ENCODE measurements at places on chromosomes 2 and 18.

DNA sequence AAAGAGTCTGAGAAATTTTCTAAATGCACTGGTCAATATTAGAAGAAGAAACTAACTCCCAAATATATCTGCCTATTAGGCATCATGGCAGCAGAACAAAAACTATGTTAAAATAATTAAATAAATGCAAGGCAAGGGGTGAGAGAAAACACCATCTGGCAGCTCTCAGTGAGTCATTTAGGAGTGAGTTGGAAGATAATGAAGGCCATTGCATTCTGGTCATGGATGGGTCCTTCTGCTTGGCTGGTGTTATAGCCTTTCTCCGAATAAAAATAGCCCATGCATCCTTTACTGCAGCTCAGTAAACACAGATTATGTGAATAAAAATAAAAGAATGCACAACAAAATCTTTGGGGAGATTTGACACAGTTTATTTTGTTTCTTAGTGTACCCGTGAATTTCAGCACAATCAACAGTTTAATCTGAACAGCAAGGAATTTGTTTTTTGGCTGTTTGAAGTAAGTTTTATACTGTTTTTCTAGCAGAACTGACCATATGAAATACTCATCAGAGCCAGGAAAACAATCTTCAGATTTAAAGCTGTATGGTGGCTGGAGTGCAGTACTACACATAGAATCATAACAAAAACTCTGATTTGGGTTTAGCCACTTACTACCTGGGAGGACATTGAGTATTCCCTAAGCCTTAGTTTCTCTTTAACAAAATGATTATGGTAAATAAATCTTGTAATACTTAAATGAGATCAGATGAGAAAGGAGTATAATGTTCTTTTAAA, 225.1 kb upstream of the ITGA4 start:
- no peak for DNase-seq

DNA sequence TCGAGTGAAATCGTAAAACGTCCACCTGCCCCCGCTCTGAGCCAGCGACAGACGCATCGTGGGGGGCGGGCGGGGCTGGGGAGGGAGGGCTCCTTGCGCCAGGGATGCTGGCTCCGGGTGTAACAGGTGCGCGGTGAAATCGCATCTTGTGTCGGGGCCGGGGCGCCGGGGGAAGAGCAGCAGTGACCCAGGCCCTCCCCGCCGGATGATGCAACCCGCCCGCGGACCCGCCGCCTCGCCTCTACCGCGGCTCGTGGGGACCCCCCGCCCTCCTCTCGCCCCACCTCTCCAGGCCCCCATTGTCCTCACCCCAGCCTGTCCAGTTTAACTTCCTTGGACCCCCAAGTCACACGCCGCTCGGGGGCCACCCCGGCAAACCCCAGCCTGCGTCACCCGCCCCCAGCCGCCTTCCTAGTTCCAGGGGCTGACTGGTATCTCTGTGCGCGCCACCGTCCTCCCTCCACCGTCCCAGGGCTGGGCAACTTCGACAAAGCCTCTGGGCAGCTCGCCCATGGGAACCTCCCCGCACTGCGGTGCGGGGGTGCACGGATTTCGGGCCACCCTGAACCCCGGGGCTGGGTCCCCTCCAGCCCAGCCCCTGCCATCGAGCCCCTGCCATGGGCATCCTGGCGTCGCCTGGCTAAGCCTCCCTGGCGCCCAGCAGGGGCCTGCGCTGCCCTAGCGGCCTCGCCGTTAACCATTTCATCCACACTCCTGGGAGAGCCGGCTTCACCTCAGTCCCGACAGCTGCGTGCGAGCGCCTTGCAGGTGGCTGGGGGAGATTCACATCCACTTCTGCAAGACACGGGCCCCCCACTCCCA, 799 bp upstream of the KIF1A start:
- DNase-seq, result no peak

GRCh38 chr2:215921895-215922294, 91.5 kb downstream of the MREG start:
- DNase-seq, result no peak

- DNase-seq, result no peak
Measured at GRCh38 chr2:66456183-66457041, 21.5 kb downstream of the MEIS1 start.

DNA sequence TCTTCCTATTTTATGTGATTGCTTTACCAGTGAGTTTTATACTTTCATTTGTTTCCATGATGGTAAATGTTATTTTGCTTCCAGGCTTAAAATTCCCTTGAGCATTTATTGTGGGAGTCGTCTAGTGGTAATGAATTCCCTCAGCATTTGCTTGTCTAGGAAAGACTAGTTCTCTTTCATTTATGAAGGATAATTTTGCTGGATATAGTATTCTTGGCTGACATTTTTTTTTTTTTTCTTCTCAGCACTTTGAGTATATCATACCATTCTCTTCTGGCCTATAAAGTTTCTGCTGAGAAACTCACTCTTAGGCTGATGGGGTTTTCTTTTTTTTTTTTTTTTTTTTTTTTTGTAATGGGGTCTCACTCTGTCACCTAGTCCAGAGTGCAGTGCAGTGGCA, 99.1 kb downstream of the EDAR start:
- no peak for DNase-seq

GRCh38 chr18:58915995-58916394, 51.3 kb downstream of the ZNF532 start:
- no peak for DNase-seq

DNA sequence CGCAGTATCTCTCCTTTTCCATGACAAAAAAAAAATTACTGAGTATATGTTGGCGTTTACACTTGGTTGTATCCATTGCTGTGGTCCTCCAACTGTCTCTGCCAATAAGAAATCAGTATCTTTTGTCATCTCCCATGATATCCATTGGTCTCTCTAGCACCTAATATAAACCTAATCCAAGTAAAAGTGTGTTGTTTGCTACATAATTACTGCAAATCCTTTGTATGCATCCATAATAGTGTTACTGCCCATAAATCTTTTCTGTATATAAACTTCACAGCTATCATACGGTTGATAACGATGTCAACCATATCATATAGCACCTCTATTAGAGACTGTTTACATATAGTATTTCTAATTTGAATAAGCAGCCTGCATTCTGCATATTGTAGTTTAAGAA, 226.9 kb downstream of the AGPS start:
- no peak for DNase-seq

DNA sequence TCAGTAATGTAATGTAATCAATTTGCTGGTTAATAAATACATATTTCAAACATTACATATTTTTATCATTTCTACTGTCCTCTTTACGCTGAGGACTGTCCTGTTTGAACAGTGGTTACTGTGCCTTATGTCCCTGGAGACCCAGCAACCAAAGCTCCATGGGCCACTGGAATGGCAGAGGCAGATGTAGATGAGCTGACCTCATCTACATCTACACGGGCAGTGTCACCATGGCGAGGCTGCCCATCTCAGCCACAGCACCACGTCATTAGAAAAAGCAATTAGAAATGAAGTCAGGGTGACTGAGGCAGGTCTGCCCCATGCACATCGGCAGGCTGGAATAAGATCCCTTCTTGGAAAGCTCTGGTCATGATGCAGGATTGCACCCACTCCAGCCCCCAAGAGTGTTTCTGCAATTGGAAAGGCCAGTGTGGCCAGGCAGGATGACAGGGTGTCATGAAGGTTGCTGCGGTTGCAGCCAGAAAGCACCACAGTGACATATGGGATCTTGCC, 237.5 kb downstream of the NDUFA10 start:
- DNase-seq, result no peak
